Kidney tubule cell (primary cell): ENCODE measurements at places on chromosomes 1 and 21.

DNA sequence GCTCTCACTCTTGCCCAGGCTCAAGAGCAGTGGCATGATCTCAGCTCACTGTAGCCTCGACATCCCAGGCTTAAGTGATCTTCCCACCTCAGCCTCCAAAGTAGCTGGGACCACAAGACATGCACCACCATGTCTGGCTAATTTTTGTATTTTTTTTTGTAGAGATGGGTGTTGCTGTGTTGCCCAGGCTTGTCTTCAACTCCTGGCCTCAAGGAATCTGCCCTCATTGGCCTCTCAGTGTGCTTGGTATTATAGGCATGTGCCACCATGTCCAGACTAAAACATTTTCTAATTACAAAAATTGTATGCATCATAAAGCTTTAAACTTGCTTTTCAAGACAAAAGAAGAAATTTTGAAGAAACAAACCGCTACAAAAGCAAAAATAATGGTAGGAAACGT lies 20.1 kb downstream of the CBR1 start:
- DNase-seq = no peak

DNA sequence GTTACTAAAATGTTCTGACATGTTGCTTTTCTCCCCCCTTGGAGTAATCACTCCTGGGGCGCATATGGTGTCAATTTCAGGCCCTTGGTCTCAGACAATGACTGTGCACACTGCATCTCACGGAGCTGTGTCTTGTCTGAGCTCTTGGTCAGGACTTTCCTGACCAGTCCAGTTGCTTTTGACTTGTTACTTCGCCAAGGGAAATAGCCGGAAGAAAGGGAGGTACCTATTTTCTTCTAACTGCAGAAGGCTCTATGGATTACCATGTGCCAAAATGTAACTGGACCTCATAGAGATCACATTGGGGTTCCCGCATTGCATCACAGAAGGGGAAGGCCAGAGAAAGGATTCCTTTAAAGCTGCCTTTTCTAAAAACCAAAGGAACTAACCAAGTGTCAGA lies 68.6 kb downstream of the SPAG17 start:
- DNase-seq = no peak

DNA sequence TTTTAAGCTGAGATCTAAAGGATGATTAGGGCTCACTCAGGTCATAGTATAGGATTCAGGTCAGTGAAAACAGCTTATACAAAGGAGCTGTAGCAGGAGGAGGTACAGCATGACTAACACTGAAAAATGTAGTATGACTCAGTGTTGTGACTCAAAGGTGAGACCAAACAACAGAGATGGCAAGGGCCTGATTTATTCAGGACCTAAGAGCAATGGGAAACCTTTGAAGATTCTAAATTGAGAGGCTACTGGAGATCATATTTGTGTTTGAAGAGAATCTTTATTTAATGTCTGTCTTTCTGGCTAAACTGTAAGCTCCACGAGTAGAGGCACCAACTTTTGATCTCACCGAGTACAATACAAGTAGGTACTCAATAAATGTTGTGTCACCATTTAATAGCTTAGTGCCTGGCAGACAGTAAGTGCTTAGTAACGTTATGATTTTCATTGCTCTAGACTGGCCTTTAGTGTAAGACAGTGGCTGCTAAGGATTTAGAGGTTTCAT lies 43.5 kb downstream of the PRKAA2 start:
- peak; percentile 94 for DNase-seq

- DNase-seq = peak; percentile 38
Observed at GRCh38 chr1:54464477-54465146, 58.4 kb upstream of the SSBP3 start.

DNA sequence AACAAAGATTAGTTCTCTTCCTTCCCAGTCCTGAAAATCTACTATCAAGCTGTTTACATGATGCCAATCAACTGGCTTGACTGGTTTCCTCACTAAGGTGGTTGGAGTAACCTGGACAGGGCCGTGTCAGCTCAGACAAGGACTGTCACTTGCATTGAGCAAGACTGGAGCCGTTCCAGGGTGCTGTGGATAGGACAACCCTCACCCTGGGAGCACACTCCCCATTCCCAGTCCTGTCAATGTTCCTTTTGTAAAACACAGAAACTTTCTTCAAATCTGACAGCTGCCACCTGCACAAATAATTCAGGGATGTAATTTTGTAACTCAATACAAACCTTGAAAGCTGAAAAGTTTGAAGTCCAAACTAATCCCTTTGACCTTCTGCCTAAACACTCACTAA lies 31.4 kb downstream of the PLPP3 start:
- DNase-seq = no peak

GRCh38 chr21:18477043-18477442 lies 73.5 kb upstream of the TMPRSS15 start:
- DNase-seq = no peak

GRCh38 chr21:44831227-44831860 lies 13.5 kb upstream of the SUMO3 start:
- DNase-seq = no peak

DNA sequence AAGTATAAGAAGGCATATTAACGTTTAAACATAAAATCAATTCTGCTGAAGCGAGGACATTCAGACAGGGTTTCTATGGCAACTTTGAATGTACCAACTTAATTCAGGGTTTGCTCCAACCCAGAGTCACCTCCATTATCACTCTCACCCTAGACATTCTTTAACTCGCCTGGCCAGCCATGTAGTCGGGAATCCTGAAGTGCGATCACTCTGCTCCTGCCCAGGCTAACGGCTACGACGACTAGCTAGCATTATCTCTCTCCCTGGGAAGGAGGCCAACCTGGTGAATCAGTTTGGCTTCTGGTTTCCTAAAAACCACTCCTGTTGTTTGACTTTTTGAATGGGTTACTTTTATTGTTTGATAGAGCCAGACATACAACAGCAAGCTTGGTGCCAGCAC lies 38.9 kb upstream of the ZBTB18 start:
- peak; percentile 79 for DNase-seq

DNA sequence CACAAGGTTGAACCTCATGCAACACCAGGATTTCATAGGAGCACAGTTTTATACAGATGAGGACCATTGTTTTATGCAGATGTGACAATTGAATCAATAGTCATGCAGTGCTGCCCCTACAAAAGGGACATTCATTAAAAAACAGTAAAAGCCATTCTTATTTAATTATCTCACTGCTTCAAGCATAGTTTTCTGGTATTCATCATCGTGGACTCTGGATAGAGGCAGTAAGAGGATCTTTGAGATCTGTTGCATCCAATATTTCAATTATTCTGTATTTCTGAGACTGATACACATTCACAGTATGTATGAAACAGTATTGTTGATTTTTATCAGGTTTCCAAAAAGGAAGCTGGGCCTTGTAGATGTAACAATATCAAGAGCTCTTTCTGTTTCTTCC lies 237.6 kb downstream of the RYR2 start:
- no peak for DNase-seq

DNA sequence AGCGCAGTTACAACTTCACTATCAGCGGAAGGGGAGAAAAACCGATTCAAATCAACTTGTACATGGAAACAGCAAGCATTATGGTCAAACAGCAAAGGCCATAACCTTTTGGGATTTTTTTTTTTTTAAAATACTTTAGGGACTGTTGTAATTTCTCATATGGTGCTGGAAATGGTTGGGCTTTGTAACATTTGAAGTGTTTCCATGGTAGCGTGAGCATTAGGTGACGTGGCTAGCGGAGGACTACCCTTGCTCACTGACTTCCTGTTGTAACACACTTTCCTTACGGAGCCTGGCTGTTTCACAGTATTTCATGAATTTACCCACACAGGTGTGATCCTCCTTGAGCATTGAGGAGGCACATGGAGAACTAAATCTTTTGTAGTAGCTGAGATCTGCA lies 269.5 kb downstream of the TM2D1 start:
- DNase-seq = no peak

- no peak for DNase-seq
Observed at GRCh38 chr1:4696753-4697152, 42.3 kb downstream of the AJAP1 start.

DNA sequence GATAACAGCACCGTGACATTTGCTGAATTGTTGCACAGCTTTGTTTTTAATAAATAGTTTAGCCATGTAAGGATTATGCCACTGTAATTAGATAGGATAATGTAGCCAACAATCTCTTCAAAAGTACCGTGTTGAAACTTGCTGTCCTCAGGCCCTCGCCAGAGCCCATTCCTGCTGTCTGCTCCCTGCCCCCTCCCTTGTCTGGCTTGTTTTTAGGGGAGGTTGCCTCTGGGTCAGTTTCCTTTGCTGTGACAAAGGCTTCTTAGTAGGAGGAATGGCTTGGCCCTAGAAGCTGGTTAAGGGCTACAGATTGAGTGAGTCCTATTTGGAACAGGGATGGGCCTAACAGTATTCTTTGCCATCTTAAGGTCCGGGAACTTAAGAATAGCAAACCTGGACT lies 107.9 kb downstream of the LMO4 start:
- DNase-seq = no peak

- DNase-seq = no peak
Observed at GRCh38 chr21:44785620-44786335, 15.8 kb downstream of the UBE2G2 start.

DNA sequence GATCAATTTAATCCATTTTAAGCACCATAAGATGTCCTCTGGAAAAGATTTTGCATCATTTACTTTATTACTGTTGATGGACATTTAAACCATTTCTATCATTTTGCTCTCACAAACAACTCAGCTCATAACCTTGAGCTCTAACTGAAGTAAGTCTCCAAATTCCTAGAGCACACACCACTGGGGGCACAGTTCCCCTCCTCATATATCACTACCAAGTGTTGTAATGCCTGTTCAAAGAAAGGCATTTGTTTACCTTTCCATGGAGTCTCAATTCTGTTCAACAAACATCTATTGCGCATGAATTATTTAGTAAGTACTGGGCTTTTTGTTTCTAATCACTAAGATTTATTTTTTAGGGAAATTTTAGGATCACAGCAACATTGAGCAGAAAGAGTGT lies 8.9 kb upstream of the OMA1 start:
- no peak for DNase-seq

DNA sequence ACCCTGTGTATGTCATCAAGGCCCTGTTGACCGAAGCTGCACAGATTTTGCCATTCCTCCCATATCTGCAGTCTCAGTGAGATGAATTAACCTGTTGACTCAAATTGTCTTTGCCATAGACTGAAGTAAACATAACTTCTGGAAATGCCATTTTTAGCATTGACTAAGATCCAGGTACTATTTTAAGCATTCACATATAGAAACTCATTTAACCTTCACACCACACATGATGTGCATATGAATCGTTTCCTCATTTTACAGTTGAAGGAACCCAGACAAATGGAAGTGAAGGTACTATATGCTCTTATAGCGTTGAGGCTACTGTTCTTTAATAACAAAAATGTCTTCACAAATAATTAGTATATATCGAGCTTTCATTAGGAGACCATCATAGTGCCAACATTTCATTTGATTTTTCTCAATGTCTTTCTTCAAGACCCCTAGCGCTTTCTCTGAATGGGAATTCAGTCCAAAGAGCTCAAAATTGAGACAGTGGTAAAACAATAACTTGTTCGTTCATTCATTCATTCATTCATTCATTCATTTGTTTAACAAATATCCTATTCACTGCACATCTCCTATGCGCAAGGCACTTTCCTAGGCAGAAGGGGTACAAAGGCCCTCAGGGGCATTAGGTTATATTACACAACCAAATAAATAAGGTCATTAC lies 444.7 kb downstream of the ADGRL2 start:
- no peak for DNase-seq

- DNase-seq = peak; percentile 60
Observed at GRCh38 chr1:200410566-200410878, 686 bp upstream of the ZNF281 start.

GRCh38 chr1:72366466-72366865 lies 84.1 kb upstream of the NEGR1 start:
- DNase-seq = peak; percentile 62

DNA sequence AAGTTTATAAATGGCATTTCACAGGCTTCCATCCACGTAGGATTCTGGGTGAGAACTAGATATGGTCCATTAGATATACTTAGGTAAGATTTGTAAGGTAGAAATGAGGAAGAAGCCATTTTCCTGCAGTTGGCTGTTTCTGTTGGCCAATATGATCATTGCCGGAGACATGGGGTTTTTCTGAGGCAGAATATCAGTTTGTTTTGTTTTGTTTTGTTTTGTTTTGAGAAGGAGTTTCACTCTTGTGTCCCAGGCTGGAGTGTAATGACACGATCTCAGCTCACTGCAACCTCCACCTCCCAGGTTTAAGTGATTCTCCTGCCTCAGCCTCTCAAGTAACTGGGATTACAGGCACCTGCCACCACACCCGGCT lies 8.7 kb upstream of the EYA3 start:
- no peak for DNase-seq

GRCh38 chr21:23853796-23854379 lies 1753.4 kb downstream of the MRPL39 start:
- DNase-seq = peak; percentile 2
